ENCODE measurements at places on chromosomes 4 and X.

- DNase-seq = no peak
Measured at GRCh38 chr4:94852616-94853015, 94.9 kb downstream of the BMPR1B start.

GRCh38 chr4:75565481-75565880 lies 9.6 kb downstream of the ODAPH start:
- DNase-seq = no peak

DNA sequence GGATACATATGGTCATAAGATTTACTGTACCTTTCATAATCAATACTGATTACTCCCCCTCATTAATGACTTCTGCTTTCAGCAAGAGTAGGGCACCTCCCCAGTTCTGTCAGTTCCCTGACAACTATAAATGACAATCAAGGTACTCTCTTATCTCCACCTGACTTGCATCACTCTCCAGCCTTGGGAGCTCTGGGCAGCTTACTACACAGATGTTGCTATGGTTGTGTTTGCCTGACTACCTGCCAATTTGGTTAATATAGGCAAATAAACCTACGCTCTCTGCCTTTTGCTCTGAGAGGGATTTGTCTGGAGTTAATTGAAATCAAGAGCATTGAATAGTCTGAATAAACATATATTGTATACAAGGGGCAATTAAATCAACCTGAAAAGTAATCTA lies 22.8 kb upstream of the MAP7D3 start:
- no peak for DNase-seq

DNA sequence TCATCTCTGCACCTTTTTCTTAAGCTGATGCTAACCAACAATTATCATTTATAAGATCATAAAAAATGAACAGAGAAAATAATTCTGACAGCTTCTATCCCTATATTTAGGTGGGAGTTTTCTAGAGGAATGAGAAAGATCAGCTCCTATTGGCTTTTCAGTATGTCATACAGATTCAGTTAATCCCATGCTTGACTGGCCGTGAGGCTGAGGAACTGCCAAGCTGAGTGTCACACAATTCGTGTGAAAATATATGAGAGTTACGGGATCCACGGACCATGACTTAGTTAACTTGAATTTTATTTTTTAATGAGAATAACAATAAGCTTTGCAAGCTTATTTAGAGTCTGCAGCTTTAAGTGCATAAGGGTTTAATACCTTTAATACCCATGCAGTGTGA lies 37.5 kb downstream of the PHEX start:
- no peak for DNase-seq

GRCh38 chrX:97026406-97026805 lies 142.7 kb downstream of the RPA4 start:
- no peak for DNase-seq

GRCh38 chr4:153207567-153207966 lies 3.3 kb downstream of the TRIM2 start:
- no peak for DNase-seq

DNA sequence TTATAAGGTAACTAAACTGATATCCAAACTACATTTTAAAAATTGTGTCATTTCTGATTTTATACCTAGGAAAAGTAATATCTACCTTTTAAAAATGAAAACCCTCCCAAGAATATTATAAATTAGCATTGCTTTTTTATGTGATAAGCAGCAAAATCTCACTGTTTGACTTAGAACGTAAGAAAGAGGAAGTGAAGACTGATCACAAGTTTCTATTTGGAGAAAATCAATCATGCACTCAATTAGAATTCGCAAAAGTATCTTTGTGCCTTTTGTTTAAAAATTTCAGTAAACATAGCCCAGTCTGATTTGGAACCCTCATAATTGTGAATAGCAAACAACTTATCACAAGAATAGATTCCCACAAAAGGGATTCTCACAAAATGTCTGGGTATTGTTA lies 142.7 kb downstream of the TENM3 start:
- DNase-seq = no peak

GRCh38 chr4:103067841-103068547 lies 8.6 kb downstream of the SLC9B2 start:
- no peak for DNase-seq

- DNase-seq = no peak
Measured at GRCh38 chr4:115113506-115114106, at the start of gene NDST4. NDST4 (minus strand) TSS chr4:115113620; CDS start chr4:115077036, 36,584 bp downstream.

- DNase-seq = no peak
Measured at GRCh38 chrX:39158801-39159657, 357.8 kb downstream of the MID1IP1 start.

DNA sequence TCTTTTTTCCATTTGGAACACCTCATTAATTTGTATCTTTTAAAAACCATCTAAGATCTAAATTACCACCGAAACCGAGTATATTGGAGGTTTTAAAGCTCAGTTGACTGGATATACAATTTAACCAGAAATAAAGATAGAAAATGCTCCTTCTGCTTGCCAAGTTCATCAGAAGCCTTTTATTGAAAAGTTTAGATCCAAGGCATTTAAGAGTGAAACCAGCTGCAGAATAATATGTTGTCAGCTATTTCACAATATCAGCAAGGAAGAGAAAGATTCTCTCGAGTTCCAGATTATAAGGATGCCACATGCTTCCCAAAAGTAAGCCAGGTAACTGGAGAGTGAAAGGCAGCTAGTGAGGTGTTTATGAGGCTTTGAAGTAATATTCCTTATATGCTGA lies 217.4 kb downstream of the DCTD start:
- DNase-seq = no peak

GRCh38 chr4:152525878-152526277 lies 10.0 kb downstream of the FBXW7 start:
- DNase-seq = no peak

- DNase-seq = no peak
Measured at GRCh38 chr4:20676501-20677197, 23.6 kb upstream of the PACRGL start.

- no peak for DNase-seq
Measured at GRCh38 chrX:153351981-153352380, 18.0 kb downstream of the ZNF275 start.

GRCh38 chr4:5034206-5034605 lies 14.9 kb upstream of the CYTL1 start:
- DNase-seq = no peak

GRCh38 chrX:148632444-148632843 lies 132.0 kb downstream of the AFF2 start:
- DNase-seq = no peak

DNA sequence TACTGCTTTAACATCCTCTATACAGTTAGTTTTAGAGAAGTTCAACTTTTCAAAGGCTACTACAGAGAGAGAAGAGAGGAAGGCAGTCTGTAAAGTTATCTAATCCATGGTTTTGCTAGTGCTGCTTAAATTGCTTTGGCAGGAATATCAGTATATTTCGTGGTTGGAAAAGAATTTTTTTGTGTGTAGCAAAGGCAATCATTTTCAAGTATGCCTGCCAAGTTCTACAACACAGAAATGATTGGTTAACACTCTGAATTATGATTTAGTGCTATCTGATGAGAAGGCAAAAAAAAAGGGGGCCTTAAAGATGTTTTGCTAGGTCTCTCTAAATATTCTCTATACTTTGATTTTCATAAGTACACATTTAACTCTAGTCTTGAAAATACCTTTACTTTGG lies 133.1 kb downstream of the JADE1 start:
- no peak for DNase-seq

DNA sequence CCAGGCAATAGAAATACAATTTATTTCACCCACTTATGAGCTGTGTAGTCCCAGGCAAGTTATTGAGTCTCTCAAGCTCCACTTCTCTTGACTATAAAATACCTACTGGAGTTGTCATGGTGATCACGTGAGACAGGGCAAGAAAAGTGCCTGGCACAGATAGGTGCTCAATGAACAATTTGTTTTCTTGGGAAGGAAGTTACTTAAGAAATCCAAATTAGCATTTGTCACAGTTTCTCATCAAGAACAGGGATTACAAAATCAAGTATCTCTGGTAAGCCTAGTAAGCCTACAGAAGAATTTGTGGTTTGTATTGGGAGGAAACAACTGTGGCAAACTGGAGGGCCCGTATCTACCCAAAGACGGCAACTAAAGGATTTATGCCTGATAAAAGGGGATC lies 37.5 kb upstream of the RASGEF1B start:
- no peak for DNase-seq

GRCh38 chrX:153626025-153626633 lies 20.9 kb upstream of the DUSP9 start:
- DNase-seq = no peak

Measured in stimulated activated CD4-positive, alpha-beta T cell treated with anti-CD3 and anti-CD28 coated beads, Interleukin-12 subunit alpha, Interleukin-12 subunit beta, amount 100 ng/mL, for 24 hours (primary cell).